ENCODE measurements at places on chromosomes 2 and 18.
A peak's percentile ranks its signal among the peaks of the same experiment; 100 is the strongest.

DNA sequence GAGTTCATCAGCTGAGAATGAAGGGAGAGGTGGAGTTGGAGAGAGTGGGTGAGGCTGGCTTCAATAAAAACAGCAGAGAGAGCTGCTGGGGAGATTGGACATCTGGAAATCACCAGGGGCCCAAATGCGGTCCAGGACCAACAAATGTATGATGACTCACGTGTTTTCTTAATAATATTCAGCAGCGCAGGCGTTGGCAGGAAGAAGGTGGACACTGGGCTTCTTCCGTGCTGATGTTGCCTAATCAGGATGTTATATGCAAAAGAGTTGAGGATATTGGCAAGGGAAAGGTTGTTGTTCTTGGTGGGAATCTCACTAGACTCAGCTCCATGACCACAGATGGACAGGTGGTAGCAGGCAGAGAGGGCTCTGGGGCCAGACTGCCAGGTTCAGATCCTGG is 12.8 kb upstream of the PLA2R1 start:
- peaks cover 2% of the 10 kb centered on the region for H3K36me3 ChIP-seq
- no peak overlapping the region for H3K4me3 ChIP-seq
- no peaks in the 10 kb centered on the region for H3K27me3 ChIP-seq
- no peaks in the 10 kb centered on the region for H3K4me1 ChIP-seq
- no peak overlapping the region for H3K27ac ChIP-seq
- DNase-seq = no peak

GRCh38 chr18:21803495-21803894 is 62.9 kb downstream of the MIB1 start:
- no peak for DNase-seq
- H3K4me1 ChIP-seq = peaks cover 10% of the 10 kb centered on the region
- H3K27me3 ChIP-seq = no peaks in the 10 kb centered on the region
- H3K36me3 ChIP-seq = peaks cover 14% of the 10 kb centered on the region
- H3K27ac ChIP-seq = no peak overlapping the region
- no peak overlapping the region for H3K4me3 ChIP-seq

DNA sequence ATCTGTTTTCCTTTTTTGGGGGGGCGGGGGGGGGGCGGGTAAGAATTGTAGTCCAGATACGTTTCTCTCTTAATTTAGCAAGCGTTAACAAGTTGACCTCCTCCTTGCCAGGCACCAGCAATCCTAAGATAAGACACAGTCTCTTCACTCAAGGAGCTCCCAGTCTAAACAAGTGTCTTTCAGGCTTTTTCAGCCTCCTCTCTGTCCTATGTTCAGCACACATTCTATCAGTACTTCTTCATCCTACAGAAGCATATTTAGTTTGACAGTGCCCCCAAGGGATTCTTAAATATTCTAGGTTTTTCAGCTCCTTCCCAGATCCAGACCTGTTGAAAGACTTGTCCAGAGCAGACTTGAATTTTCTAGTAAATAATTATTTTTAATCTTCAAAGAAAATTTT is 2.7 kb downstream of the PPP1CB start:
- H3K4me3 ChIP-seq = peak overlapping the region; percentile 96
- peaks cover 3% of the 10 kb centered on the region for H3K36me3 ChIP-seq
- no peak for DNase-seq
- H3K27me3 ChIP-seq = no peaks in the 10 kb centered on the region

DNA sequence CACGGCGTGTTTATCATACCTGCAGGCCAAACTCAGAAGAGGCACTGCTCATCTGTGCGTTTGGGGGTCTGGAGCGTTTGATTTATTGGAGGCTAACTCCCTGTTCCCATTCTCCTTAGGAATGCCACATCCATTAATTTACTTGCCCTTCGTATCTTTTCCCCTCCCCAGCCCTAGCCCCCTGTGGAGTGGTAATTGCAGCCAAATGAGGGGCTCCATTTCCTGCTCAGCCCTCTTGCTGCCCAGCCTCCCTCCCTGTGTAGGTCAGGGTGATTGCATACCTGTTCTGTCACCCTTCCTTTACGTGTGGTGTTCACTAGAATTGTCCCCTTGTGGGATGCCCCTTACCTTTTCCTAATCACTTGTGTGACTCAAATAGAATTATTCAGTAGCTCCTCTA is 120.4 kb downstream of the MAP3K20 start:
- DNase-seq = no peak
- H3K27me3 ChIP-seq = peaks cover 6% of the 10 kb centered on the region
- no peak overlapping the region for H3K4me3 ChIP-seq
- no peak overlapping the region for H3K27ac ChIP-seq

GRCh38 chr18:50096766-50097435 is 98.0 kb downstream of the MYO5B start:
- H3K36me3 ChIP-seq = no peaks in the 10 kb centered on the region
- DNase-seq = no peak
- H3K27me3 ChIP-seq = peaks cover 60% of the 10 kb centered on the region
- H3K4me3 ChIP-seq = no peak overlapping the region
- H3K27ac ChIP-seq = no peak overlapping the region

DNA sequence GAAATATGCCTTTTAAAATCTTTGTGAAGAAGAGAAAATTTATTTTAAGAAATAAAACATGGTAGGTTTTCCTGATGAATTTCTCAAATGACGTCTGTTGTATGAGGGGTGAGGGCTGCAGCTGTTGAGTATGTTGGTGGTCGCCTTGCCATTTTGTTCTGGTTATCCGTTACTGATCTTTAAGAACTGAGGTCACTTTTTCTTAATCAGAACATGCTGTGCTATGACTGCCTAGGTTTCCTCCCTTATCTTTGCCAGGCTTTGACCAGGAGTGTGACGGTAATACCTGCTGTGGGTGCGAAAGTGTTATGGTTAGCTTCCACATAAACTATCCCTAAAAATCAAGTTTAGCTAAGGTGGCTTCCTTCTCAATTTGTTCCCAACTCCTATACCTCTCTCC is 176.9 kb downstream of the DIS3L2 start:
- H3K4me1 ChIP-seq = peaks cover 33% of the 10 kb centered on the region
- peak overlapping the region; percentile 80 for H3K27ac ChIP-seq
- H3K27me3 ChIP-seq = no peaks in the 10 kb centered on the region
- H3K4me3 ChIP-seq = no peak overlapping the region

- no peaks in the 10 kb centered on the region for H3K27me3 ChIP-seq
- peaks cover 22% of the 10 kb centered on the region for H3K4me1 ChIP-seq
- H3K36me3 ChIP-seq = peaks cover 3% of the 10 kb centered on the region
- no peak for DNase-seq
- H3K4me3 ChIP-seq = peak overlapping the region; percentile 85
- peak overlapping the region; percentile 56 for H3K27ac ChIP-seq
These were observed 3.4 kb downstream of the ACVR1C start for GRCh38 chr2:157625296-157625695.

GRCh38 chr2:17148407-17149145 is 369.7 kb downstream of the RAD51AP2 start:
- no peak overlapping the region for H3K4me3 ChIP-seq
- no peak overlapping the region for H3K27ac ChIP-seq
- no peak for DNase-seq
- no peaks in the 10 kb centered on the region for H3K36me3 ChIP-seq

DNA sequence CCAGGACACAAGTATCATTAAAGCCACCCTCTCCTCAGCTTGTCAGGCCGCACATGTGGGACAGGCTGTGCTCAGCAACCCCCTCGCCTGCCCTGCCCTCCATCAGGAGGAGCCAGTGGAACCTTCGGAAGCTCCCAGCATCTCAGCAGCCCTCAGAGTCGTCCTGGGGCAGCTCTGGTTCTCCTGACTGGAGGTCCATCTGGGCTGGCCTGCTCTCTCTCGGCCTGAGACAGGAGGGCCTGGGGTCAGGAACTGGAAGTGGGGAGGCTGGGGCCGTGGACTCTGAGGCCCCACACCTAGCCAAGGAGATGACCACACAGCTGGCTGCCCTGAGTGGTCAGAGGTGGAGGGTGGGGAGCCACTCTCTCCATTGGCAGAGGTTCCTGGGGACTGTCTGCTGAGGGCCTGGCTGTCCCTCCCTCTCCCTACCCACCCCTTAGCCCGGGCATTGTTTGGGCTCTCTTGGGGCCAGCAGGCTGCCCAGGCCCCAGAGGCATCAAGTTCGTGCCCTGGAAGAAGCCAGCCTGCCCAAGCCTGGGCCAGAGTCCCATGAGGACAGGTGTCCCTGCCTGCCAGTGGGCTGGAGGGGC is 23.1 kb downstream of the ODC1 start:
- H3K27ac ChIP-seq = no peak overlapping the region
- peaks cover 2% of the 10 kb centered on the region for H3K4me1 ChIP-seq
- no peak for DNase-seq
- H3K36me3 ChIP-seq = peaks cover 4% of the 10 kb centered on the region

DNA sequence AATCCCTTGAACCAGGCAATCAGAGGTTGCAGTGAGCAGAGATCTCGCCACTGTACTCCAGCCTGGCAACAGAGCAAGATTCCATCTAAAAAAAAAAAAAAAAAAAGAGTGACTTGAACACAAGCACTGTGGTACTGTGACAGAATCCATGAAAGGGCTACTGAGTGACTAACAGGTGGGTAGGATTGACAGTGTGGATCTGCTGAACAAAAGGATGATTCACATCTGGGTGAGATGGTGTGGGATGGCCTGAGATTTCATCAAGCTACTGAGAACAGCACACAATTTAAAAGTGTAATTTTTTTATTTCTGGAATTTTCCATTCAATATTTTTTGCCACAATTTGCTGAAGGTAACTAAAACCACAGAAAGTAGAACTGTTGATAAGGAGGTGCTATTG is 13.3 kb upstream of the SP3 start:
- no peak overlapping the region for H3K4me3 ChIP-seq
- H3K27me3 ChIP-seq = peaks cover 20% of the 10 kb centered on the region
- DNase-seq = no peak
- no peaks in the 10 kb centered on the region for H3K4me1 ChIP-seq
- H3K27ac ChIP-seq = no peak overlapping the region
- H3K36me3 ChIP-seq = peaks cover 5% of the 10 kb centered on the region

DNA sequence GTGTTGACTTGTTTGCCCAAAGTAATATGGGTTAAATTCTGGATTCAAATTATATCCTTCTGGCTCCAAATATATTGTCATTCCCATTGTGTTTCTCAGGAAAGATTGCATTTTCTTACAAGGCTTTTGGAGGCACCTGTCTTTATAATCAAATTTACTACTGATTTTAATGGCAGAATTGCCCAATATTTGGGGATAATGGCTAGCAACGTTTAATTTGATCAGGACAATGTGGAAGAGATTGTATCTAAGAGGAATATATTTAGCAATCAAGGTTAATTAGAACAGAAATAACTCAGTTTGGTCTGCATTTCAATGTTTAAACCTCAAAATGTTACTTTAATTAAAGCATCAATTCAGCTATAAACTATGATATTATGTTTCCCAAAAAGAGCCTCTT is 41.7 kb upstream of the ZNF804A start:
- DNase-seq = no peak
- H3K27me3 ChIP-seq = no peaks in the 10 kb centered on the region
- H3K27ac ChIP-seq = no peak overlapping the region
- no peak overlapping the region for H3K4me3 ChIP-seq

- DNase-seq = no peak
- H3K36me3 ChIP-seq = no peaks in the 10 kb centered on the region
- H3K4me1 ChIP-seq = no peaks in the 10 kb centered on the region
- H3K27me3 ChIP-seq = peaks cover 23% of the 10 kb centered on the region
- H3K27ac ChIP-seq = no peak overlapping the region
These were observed 212.6 kb downstream of the SH3RF3 start for GRCh38 chr2:109341355-109342255.

DNA sequence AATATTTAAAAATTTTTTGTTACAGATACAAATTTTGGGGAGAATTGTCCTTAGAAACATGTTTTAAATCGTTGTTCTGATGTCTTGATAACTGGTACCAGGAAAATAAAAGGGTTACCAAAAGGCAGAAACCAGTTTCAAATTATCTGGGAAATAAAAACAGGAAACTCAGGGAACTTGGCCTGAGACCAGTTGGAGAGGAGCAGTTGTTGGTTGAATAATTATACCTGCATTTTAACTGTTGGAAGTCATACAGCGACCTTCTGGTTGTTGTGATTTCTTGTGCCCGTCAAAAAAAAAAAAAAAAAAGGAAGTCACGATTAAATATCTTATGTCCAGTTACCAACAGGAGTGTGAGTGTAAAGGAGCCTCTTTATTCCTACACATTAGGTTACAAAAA is 51.8 kb downstream of the CRIM1 start:
- DNase-seq = no peak
- H3K36me3 ChIP-seq = no peaks in the 10 kb centered on the region
- peaks cover 2% of the 10 kb centered on the region for H3K4me1 ChIP-seq
- H3K27me3 ChIP-seq = peaks cover 13% of the 10 kb centered on the region

- no peaks in the 10 kb centered on the region for H3K36me3 ChIP-seq
- H3K27me3 ChIP-seq = no peaks in the 10 kb centered on the region
- no peak overlapping the region for H3K27ac ChIP-seq
- H3K4me3 ChIP-seq = no peak overlapping the region
These were observed 1627.6 kb upstream of the ZEB2 start for GRCh38 chr2:146147448-146148012.

- DNase-seq = peak; percentile 38
- H3K36me3 ChIP-seq = peaks cover 7% of the 10 kb centered on the region
- peak overlapping the region; percentile 73 for H3K27ac ChIP-seq
- no peak overlapping the region for H3K4me3 ChIP-seq
- H3K27me3 ChIP-seq = peaks cover 12% of the 10 kb centered on the region
These were observed 57.1 kb downstream of the RMDN2 start for GRCh38 chr2:37982147-37982582.

All from T-helper 17 cell (primary cell).